ENCODE measurements at places on chromosomes 3 and 15. TPM values are rescaled to one million over a fixed set of nuclear protein-coding genes. Genes with fewer than 3 reads are reported as not detected.

GRCh38 chr3:171809861-171810628 is at the start of gene PLD1:
PLD1 (minus strand) TSS chr3:171810483; CDS start chr3:171738051, 72,432 bp downstream.
- DNase-seq = peak; percentile 94

DNA sequence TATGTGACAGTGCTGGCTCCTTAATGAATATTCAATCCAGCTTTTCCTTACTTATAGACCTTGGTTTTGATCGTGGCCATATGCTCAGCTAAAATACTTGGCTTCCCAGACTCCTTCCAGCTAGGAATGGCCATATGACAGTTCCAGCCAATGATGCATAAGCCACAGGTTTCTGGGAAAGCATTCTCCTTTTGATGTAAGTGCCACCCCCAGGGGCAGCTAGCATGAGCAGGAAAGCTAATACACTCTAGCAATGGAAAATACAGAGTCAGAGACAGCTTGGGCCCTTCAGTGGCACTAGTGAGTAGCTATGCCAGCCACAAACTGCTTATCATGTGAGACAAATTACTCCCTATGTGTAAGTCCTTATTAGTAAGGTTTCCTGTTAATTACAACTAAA is 26.7 kb downstream of the TBC1D2B start:
- no peak for DNase-seq

DNA sequence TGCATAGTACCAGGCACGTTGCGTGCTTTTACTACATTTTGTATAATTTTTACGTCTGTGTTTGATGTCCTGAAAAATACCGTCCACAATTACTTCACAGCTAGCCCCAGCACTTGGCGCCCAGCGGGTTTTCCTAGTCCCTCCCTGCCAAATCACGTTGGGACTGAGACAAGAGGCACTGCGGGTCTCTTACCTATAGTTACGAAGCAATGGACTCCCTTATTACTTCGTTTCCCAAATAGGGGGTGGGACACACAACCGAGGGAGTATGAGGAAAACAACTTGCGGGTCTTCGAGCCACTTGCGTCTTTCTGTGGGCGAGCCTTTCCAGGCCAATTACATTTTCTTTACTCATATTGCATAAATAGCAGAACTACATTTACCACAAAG is 620 bp upstream of the CMSS1 start:
- no peak for DNase-seq

DNA sequence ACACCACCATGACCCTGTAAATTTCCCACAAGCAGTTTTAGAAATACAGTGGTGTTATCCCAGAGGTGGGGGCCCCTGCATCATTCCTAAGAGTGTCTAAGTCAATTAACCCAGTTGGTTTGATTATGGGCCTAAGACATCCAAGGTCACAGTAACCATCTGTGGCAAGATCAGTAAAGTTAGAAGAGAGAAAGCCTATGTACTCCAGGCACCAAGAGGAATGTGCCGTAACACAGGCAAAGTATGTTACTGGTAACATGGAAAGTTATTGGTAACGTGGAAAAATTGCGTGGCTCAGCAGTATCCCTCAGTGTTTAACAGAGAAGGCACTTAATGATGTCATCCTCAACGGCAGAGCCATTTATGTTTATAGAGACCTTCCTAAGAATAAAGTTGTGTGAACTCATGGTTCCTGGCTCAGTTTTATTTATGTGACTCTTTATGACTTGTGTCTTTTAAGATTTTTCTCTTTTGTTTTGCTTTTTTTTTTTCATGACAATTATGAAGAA is 144.1 kb upstream of the RASGRP1 start:
- DNase-seq = no peak

DNA sequence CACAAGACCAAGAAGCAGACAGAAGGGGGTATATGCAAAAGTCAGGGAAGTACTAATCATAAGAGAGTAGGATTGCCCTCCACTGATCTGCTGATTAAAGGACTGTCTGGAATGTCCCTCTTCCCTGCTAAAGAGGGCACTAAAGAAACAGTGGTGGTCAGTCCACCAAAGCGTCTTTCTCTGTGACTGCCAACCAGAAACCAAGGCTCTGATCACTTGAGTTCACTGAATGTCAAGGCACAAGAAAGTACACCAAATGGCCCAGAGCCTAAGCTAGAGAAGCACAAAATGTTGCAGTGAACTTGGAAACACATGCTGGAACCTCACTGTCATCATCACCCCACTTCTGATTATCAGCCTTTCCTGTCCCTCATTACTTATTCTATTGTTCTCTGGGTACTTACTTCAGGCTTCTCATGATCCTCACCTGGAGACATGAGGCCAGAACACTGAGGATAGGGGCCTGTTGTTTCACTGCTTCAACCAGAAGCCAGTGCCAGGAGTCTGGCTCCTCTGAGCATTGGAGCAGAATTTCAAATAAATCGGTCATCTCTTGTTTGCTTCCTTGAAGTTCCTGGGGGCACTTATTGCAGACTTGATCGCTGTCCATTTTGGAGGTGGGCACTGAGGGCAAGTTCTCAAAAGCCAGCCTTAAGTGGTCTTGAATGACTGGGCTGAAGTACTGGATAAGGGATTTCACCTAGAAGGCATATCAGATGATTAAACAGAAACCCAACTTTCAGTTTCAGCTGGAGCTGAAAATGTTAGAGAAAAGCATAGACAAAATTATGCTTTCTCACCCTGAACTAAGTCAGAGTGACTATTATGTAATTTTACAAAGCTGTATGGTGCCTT is 58.9 kb downstream of the EIF3J start:
- no peak for DNase-seq

- no peak for DNase-seq
Observed at GRCh38 chr3:169759256-169759655, 5.6 kb downstream of the TERC start.

DNA sequence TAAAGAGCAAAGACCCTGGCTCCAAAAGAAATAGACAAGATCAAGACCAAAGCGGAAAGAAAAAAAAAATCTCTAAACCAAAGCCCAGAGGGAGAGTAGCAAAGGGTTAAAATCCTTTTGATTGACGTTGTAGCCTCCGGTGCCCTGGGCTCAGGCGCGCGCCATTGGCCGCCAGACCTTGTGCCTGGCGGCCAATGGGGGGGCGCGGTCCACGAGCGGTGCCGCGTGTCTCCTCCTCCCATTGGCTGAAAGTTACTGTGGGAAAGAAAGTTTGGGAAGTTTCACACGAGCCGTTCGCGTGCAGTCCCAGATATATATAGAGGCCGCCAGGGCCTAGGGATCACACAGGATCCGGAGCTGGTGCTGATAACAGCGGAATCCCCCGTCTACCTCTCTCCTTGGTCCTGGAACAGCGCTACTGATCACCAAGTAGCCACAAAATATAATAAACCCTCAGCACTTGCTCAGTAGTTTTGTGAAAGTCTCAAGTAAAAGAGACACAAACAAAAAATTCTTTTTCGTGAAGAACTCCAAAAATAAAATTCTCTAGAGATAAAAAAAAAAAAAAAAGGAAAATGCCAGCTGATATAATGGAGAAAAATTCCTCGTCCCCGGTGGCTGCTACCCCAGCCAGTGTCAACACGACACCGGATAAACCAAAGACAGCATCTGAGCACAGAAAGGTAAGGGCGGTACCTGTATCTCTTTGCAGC is at the start of gene HES1:
Gene HES1, plus strand, starts transcription at position 343 of the 713 bp plus-strand sequence. Its CDS starts 233 bp downstream, at position 576.
- peak; percentile 95 for DNase-seq

DNA sequence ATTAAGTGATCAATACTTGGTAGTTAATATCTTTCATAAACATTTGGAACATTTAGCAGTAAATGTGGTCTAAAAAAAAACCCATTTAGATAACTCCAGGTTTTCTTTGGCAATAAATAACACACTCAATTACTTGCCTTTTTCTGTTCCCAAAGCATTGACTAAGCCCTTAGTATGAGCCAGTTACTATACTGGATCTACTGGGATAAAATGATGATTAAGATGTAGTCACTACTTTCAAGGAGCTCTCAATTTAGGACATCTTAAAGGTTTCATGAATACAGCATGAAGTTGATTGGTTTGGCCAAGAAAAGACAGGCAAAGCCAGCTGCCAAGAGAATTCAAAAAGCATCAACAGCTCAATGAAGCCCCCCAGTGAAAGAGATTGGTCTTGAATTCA is 250.9 kb downstream of the EPHA3 start:
- no peak for DNase-seq

- no peak for DNase-seq
Observed at GRCh38 chr15:92294759-92295158, 98.9 kb upstream of the ST8SIA2 start.

GRCh38 chr3:185317674-185318073 is 45.3 kb upstream of the MAP3K13 start:
- DNase-seq = no peak

- no peak for DNase-seq
Observed at GRCh38 chr3:135927155-135927554, 38.4 kb upstream of the PPP2R3A start.

- no peak for DNase-seq
Observed at GRCh38 chr3:134464689-134465365, 21.0 kb downstream of the ANAPC13 start.

GRCh38 chr15:63045879-63046278 is 3.3 kb downstream of the TPM1 start:
- DNase-seq = no peak

- peak; percentile 82 for DNase-seq
Observed at GRCh38 chr15:72117486-72118016, 399 bp downstream of the MYO9A start.

- no peak for DNase-seq
Observed at GRCh38 chr15:27077790-27078189, 106.8 kb downstream of the GABRG3 start.

- no peak for DNase-seq
Observed at GRCh38 chr15:64547275-64547674, 86.9 kb downstream of the ZNF609 start.

DNA sequence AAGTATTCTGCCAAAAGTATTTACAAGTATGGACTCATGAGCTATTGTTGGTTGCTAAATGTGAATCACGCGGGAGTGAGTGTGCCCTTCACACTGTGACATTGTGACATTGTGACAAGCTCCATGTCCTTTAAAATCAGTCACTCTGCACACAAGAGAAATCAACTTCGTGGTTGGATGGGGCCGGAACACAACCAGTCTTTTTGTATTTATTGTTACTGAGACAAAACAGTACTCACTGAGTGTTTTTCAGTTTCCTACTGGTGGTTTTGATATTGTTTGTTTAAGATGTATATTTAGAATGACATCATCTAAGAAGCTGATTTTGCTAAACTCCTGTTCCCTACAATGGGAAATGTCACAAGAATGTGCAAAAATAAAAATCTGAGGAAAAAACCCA is 30.3 kb downstream of the SYNM start:
- no peak for DNase-seq

DNA sequence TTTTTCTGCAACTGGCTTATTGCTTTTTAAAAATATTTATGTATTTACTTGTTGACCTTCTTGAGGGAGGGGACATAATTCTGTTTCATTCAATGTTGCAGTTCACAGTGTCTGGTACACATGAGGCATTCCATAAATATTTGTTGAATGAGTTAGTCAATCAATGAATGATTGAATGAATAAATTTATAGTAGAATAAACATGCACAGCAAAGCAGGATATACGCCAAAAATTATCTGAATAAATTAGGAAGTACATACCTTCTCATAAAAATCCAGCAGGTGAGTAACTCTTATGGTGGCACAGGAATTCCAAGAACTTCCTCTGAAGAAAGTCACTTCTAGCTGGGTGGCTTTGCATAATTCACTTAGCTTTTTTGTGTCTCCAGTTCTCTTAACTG is 469.4 kb upstream of the ATP11B start:
- DNase-seq = no peak

- peak; percentile 51 for DNase-seq
Observed at GRCh38 chr3:129552287-129553050, 9.5 kb downstream of the H1-8 start.

GRCh38 chr3:125358923-125359322 is 16.2 kb downstream of the ZNF148 start:
- DNase-seq = no peak

DNA sequence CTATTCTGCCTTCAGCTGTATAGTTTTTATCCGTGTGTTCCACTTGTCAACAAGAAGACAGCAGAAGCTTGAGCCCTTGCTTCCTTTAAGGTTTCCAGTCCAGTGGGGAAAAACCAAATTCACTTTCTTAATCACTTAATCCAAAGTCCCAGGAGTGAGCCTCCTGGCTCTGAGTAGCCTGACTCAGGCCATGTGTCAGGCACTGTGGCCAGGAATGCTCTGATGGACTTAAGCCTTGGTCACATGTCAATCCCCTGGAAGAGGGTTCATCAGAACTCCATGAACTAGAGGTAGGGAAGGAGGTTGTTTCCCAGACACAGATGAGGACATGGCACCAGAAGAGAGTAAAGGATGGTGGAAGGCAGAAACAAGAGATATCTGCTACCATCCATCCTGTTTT is 8.8 kb downstream of the VIPR1 start:
- no peak for DNase-seq

DNA sequence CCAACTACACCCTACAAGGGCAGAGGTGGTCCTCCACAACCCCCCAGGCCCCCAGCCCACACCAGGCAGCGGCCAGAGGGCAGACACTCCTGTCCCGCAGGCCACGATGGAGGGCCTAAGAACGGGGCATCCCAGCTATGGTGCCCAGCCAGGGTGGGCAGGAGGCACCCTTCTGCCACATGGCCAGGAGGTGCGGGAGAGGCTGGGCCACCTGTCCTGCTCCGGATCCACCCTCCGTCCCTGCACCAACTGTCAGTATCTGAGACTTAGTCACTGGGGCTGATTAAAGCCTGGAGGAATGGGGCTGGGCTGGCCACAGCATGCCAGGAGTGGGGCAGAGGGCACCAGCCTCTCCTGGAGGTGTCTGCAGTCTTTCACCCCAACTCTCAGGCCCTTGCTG is 37.9 kb downstream of the TNK2 start:
- DNase-seq = no peak

GRCh38 chr3:30181178-30181465 is 425.3 kb upstream of the TGFBR2 start:
- DNase-seq = no peak

- DNase-seq = no peak
Observed at GRCh38 chr3:190983875-190984274, 121.4 kb upstream of the GMNC start.

DNA sequence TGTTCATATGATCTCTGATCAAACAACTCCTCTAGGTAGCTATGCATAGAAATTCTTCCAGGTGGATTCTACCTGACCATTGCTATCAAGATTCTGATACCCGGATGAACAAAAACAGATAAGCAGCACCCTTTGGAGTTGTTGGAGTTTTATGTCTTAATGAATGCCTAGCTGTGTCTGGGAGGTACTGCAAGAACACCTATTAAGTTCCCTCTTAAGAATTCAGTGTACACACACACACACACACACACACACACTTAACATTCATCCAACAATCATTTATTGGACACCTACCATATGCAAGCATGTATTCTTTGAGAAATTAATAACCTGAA is 58.1 kb upstream of the FNDC3B start:
- DNase-seq = no peak

- DNase-seq = peak; percentile 68
Observed at GRCh38 chr3:195859061-195859845, 47.5 kb upstream of the MUC4 start.

The TUSC7 gene
- not detected for polyA plus RNA-seq

The APOD gene
- 263 TPM for polyA plus RNA-seq

The RGMA gene
- 15.2 TPM for polyA plus RNA-seq

The DCLK3 gene
- polyA plus RNA-seq = 0.26 TPM

The GPR156 gene
- polyA plus RNA-seq = 0.06 TPM

The CLDN16 gene
- not detected for polyA plus RNA-seq

The RAD51 gene
- 0.36 TPM for polyA plus RNA-seq

The CPNE9 gene
- polyA plus RNA-seq = not detected

The CHMP2B gene
- 13.6 TPM for polyA plus RNA-seq

Measured in heart left ventricle (tissue), 16 donors.